ENCODE measurements at places on chromosomes 3 and 15. TPM values are rescaled to one million over a fixed set of nuclear protein-coding genes. Genes with fewer than 3 reads are reported as not detected.

Gene POPDC2
- 4.5 TPM for polyA plus RNA-seq

Gene FETUB
- polyA plus RNA-seq, result not detected

Gene TMEM212
- polyA plus RNA-seq, result not detected

Gene OR5H1
- polyA plus RNA-seq, result not detected

Gene RLBP1
- polyA plus RNA-seq, result not detected

Gene CCR3
- polyA plus RNA-seq, result not detected

Gene SACM1L
- 27.0 TPM for polyA plus RNA-seq

Gene SNX22
- polyA plus RNA-seq, result 1.9 TPM

Data from adipose tissue (tissue), 3 donors.